ENCODE measurements at places on chromosomes 13 and 19.

GRCh38 chr19:48915757-48916156 is 15.6 kb downstream of the NUCB1 start:
- no peak for DNase-seq

- DNase-seq: no peak
Observed at GRCh38 chr19:1364070-1364704, 19.5 kb upstream of the NDUFS7 start.

DNA sequence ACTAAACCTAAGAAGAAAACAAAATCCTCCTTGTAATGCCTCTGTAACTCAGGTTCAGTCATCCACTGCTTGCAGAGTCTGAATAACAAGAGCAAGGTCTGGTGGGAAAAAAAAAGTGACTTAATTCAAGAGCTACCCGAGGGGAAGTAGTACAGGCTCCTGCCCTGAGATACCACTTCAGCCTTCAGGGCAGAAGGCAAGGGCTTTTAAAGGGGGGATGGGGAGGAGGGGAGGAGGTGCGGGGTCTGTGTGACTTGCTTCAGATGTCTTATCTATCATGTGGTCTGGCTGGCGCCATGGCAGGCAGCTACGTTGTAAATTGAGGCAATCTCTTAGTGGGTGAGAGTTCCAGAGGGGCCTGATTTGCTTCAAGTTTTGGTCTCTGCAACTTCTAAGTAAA is 66.7 kb downstream of the LRRC63 start:
- no peak for DNase-seq

DNA sequence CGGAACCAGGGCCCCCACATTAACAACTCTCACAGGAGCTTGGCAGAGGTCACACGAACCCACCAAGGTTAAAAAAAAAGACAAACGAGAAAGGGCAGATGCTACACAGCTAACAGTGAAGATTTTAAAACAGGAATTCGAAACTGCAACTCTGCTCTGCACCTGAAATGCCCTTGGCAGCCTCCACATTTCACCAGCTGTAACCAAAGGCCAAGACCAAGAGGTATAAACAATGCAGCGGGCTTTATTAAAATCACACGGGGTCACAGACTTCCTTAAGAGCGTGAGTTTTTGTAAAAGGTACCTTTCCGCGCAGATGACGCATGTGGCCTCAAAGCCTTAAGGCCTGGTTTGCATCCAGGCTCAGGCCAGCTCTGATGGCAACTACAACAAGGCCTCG is 88.2 kb downstream of the STK24 start:
- no peak for DNase-seq

DNA sequence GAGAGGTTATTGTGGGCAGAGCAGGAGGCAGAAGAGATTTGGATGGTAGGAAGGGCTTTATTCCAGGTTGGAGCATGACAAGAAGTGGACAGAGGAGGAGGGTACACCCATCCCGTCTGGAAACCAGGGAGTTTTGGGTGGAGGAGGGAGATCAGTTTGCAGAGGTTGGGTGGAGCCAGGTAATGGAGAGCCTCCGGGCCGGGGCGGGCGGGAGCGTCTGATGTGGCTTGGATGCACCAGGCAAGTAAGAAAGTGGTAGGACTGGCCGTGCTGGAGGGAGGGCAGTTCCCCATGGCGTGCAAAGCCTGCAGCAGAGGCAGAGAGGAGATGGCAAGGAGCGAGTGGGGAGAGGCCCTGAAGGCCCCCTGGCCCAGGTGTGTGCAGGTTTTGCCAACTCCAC is 10.9 kb downstream of the IGFLR1 start:
- DNase-seq: no peak

DNA sequence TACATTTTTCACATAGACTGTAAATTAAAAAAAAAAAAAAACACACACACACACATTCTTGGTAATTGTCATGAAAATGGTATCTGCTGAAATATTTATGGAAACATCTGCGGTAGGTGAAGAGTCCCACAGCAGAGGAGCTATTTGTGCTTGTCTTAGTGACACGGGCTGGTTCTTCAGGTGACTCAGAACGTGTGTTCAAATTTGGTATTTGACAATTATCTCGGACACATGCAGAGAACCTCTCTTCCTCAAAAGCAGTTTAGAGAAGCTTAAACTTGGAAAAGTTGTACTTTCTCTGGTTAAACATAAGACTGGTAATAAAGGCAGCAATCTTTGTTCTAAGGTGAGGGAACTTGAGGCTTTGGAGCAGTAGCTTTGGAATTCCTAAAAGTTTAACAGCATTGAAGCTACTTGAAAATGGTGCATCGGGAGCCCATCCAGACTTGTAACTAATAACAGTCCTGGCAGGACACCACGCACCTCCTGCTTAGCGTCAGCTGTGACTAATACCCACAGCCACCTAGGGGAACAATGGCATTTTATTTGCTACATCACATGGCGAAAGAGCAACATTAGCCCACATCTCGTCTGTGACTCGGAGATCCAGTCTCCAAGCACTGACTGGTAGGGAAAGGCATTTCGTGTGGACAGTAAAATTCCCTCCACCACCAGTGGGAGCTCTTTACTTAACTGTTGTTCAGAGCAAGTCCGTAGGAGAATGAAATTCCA is 1505.1 kb upstream of the SLC10A2 start:
- DNase-seq: peak; percentile 24

DNA sequence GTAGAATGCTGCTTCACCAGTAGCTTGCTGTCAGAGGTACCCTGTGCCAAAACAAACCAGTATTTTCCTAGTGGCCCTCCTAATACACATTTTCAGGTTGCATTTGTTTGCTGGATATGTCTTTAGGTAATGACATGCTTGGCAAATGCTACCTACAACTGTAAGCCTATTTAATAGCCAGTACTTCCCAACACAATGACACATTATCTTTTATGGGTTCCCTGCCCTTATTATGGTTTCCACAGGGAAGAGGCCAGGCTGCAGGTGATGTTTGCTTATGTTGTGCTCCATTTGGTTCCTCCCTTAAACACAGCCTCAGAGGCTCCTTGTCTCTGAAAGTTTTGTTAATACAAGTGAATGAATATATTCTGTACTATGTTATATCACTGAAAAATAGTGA is 24.7 kb downstream of the FRY start:
- DNase-seq: no peak

GRCh38 chr13:114140131-114140905 is 7.9 kb upstream of the RASA3 start:
- no peak for DNase-seq

GRCh38 chr13:35917942-35918645 is 213.1 kb downstream of the DCLK1 start:
- no peak for DNase-seq

DNA sequence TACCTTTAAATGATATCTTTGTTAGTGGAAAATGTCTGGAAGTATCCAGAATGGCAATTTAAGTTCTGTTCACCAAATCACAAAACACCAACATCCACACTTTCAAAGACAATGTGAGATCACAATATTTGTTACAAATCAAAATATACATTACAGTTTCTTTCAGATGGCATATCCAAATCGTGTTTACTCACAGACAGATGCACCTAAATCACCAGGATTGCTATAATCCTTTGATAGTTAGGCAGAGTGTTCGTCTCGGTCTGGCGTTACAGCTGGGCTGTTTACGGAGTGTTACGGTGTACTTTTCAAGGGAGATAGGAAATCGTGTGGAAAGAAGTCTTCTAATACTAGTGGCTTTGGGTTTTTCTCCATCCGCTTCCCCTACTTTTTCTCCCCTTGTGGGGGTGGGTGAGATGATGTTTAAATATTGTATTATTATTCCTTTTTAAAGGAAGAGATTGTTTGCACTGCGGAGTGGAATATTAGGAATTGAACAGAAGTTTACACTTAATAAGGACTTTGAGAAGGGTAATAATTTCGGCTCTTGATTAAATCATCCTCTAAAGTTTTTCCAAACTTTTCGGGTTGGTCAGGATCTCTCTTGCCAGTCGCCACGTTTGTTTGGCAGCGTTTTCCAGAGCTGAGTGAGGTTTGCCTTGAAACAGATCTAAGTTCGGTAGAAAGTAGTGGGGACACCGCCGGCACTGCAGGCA is 1.8 kb downstream of the MAB21L1 start:
- no peak for DNase-seq

DNA sequence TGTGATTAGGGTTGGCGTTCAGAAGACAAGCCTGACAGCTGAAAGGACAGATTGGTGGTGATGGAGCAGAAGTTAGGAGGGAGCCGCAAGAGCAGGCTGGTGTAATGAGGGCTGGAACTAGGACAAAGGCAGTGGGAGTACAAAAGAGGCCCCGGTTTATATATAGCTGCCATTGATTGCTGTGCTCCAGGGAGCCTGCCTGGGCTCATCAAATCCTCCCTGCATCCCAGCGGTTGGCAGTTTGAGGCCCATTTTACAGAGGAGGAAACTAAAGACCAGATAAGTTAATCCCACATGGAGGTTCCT is 123.7 kb downstream of the CACNA1A start:
- no peak for DNase-seq

Measured in ovary (tissue), 10 donors.